Activated CD4-positive, alpha-beta T cell treated with anti-CD3 and anti-CD28 coated beads, Interleukin-2, amount 10 ng/mL, durations not matched to agents 7 days and 5 days (primary cell): ENCODE measurements at places on chromosomes 2 and 18. TPM values are rescaled to one million over a fixed set of nuclear protein-coding genes. Genes with fewer than 3 reads are reported as not detected.

APLF gene
- total RNA-seq = 3.7 TPM

SLC14A1 gene
- total RNA-seq = 8.7 TPM

PAIP2B gene
- total RNA-seq = 1.6 TPM

SLC9A4 gene
- 0.10 TPM for total RNA-seq

PMAIP1 gene
- 19.1 TPM for total RNA-seq

CXCR4 gene
- 169 TPM for total RNA-seq

HSPE1 gene
- total RNA-seq = 95.6 TPM

ADGRF3 gene
- 7.4 TPM for total RNA-seq

IGFBP5 gene
- total RNA-seq = not detected

CD8B2 gene
- not detected for total RNA-seq

RGPD4 gene
- total RNA-seq = 0.02 TPM

MC4R gene
- total RNA-seq = not detected

HAAO gene
- total RNA-seq = not detected

DQX1 gene
- 0.25 TPM for total RNA-seq

ICOS gene
- 63.6 TPM for total RNA-seq

CPO gene
- not detected for total RNA-seq

CTLA4 gene
- total RNA-seq = 20.1 TPM

SERPINB13 gene
- total RNA-seq = not detected

CTAGE1 gene
- not detected for total RNA-seq

ICA1L gene
- 7.6 TPM for total RNA-seq

FBXO36 gene
- total RNA-seq = 0.82 TPM

PARD6G gene
- 0.22 TPM for total RNA-seq

VWC2L gene
- total RNA-seq = not detected
